Fibroblast of villous mesenchyme (primary cell): ENCODE measurements at places on chromosomes 7 and 10.

- no peak for DNase-seq
Measured at GRCh38 chr10:75451831-75452230, 20.4 kb downstream of the LRMDA start.

GRCh38 chr10:129777687-129778086, 186.4 kb downstream of the EBF3 start:
- DNase-seq, result no peak

DNA sequence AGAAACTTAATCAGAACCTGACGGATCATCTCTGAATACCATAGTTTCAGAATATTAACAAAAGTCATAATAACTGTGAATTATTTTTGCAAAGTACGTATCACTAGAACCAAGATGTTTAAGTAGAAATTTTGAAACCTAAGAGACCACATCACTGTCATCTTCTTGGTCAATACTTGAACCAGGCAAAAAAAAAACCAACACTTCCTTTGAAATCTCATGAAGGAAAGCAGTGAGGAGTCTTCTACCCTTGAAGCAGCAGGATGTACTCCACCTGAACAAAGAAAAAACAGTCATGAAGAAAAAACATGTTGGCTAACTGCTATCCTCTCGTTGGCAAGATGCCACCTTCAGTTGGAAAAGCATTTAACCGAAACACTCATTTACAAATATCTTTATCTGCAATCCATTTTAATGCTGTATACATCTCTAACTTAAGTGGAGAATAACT, 82.4 kb downstream of the SRPK2 start:
- no peak for DNase-seq

DNA sequence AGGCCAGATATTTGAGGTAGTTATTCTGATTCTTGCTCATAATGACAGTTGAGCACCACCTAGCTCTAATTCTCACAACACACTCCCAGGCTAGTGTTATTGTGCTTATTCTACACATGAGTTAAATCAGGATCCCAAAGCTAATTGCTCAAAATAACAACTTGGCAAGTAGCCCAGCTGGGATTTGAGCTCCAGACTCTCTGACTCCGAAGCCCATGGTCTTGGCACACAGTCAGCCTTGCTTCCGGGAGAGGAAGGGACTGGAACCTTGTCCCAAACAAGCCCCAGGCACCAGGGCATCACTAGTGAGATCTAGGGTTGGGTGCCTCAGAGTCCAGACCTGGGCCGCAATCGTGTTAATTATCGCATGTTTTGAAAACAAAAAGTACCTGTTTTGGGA, 101.4 kb downstream of the GPAM start:
- peak; percentile 90 for DNase-seq

GRCh38 chr10:115861864-115862263, 411.1 kb downstream of the GFRA1 start:
- peak; percentile 17 for DNase-seq

DNA sequence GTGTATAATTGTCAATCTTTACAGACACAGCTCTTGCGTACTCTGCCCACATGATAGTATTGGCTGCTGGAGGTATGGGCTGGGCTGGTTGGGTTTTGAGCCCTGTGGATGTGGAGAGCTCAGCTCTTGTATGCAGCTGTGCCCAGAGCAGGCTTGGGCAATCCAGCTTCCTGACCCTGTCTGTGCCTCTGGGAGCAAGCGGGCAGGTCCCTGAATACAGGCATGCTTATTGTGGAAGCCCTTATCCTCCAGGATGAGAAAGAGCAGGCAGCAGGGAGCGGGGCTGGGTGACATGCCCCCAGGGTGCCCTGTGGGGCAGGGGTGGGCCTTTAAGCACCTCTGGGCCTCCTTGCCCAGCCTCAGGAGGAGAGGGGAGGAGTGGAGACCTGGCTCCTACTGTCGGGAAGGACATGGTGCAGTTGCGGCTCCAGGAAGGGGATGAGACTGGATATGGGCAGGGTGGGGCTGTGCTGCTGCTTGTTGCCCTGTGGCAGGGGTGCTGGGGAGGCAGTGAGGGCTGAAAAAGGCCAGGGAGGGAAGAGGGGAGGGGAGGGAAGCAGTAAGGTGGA, 32.7 kb upstream of the SH2D4B start:
- no peak for DNase-seq

DNA sequence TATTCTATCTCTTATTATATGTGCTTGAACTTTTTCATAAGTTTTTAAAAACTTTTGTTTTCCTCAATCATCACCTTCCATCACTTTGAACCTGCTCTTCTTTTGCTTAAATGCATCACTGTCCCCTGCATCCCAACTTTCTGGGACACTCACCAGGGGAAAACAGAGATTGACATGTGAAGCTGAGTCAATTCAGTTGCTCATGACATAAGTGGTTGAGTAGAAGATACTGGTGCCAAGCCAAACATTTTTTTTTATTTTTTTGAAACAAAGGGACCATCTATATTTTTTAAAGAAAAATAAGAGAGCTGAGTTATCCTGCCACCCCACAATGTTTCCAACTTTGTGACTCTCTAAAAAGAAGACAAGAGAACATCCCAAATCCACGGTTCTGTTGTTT, 61.8 kb upstream of the AHR start:
- DNase-seq, result no peak

- DNase-seq, result no peak
Measured at GRCh38 chr7:15041226-15041625, 138.7 kb upstream of the DGKB start.

DNA sequence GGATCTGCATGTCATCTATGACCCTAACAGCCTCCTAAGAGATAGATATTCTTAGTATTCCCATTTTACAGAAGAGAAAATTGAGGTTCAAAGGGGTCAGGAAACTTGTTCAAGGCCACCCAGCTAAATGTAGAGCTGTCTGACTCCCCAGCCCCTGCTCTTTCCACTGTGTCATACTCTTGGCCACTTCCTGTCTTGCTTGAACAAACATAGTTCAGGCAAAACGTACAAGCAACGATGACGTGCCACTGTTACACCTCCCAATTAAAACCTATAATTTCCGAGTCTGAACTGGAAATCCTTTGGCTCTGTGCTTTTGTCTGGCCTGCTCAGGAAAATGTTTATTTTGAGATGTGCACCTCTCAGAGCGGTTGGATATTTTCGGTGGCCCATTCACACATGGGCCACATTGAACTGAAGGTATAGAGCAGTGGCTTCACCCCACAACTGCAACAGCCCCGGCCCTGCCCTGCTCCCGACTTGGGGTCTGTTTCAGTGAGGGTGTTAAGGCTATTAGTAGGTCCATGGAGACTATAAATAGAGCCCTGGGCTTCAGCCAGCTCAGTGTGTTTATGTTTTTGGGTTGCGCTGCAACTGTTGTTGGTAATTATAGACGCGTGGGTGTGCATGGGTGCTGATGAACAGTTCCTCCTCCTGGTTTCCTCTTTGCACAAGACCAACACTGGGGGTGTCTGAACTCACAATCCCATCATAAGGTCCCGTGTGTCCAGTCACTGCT, 172.3 kb upstream of the ADO start:
- DNase-seq, result peak; percentile 27

DNA sequence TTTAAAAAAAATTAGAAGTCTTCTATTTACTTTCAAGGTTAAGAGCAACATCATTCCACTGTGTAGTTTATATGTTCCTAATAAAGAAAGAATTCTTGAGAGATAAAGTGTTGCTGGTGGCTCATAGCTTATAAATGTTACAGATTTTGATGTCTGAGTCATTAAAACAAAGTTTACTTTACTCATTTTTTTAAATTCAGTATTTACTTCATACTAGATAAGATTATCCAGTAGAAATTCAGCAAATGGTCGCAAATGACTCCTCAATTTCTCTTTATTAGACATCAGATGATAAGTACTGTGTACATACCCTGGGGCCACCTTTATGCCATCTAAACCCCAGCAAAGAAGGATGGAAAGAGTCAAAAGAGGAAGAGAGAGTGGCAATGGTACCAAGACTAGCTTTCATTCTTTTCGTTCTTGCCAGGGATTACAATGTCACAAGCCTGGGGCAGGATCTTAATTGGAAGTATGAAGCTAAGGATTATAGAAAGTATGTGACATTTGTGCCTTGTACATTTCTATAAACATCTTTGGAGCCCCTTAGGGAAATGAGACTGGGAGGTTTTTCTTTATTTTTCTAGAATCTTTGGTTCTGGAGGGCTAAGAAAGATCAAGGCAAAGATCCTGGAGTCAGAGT, 206.1 kb downstream of the CHRM2 start:
- peak; percentile 82 for DNase-seq

- no peak for DNase-seq
Measured at GRCh38 chr7:137900137-137900536, 53.4 kb upstream of the DGKI start.

DNA sequence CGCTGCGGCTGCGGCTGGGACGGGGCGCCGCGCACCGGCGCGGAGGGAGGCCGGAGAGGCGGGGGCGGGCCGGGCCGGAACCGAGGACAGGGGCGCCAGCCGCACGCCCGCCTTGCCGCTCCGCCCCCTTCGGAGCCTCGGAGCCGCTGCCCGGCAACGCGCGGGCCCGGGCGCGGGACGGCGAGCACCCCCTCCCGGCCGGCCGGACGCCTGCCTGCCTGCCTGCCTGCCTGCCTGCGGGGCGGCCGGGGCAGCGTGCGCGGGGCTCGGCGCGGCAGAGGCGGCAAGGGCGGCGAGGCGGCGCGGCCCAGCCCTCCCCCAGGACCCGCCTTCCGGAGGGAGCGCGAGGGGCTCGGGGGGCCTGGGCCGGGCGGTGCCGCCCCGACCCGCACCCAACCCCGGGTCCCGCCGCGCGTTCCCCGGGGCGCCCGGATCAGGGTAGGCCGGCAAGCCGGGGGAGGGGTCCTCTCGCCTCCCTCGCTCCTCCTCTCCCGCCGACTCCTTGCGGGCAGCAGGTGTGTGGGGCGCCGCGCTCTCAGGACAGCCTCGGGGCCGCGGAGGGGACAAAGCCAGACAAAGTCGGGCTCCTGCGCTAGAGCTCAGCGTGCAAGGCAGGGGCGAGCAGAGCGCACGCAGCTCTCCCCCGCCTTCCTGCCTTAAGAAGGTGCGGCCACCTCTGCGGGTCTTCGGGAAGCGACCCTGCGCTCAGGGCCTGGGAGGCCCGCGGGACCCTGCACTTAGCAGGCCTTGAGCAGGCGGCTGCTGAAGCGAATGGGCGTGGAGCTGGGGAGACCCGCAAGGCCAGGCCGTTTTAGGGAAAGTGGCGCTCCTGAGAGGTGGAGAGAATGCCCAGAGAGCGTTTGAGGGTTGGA, at the start of gene KIAA1549:
TSS of gene KIAA1549 (minus strand) at position 58 of the 872 bp plus-strand sequence. CDS start 120 bp downstream, outside the sequence.
- DNase-seq, result peak; percentile 59

- DNase-seq, result peak; percentile 72
Measured at GRCh38 chr10:878333-878759, 53.2 kb downstream of the LARP4B start.

DNA sequence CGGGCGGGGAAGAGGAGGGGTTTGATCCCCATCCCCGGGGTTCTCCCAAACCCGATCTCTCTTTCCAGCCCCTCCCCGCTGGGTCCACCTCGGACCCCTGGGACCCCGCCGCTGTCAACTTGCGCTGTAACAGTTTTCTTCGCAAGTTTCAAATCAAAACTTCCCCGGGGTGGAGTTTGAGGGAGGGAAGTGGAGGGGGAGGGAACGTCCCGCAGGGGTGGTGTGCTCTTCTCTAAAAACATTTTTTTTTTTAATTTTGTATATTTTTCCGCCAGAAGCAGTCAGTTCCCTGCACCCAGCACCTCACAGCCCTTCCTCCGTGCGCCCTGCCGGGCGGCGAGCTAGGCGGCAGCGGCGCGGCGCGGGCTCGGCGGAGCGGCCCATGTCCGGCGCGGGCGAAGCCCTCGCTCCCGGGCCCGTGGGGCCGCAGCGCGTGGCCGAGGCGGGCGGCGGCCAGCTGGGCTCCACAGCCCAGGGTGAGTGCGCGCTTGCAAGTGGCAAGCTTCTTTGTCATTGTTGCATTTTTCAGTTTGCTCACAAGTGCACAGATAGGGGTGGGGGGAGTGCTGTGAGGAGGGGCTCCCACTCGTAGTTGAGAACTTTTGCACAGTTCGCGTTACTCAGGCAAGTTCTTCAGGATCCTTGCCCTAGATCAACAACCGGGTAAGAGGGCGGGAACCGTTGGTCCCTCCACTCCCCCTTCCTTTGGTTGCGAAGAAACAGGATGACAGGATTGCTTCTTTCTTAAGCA, 933 bp downstream of the MDFIC start:
- DNase-seq, result peak; percentile 78

DNA sequence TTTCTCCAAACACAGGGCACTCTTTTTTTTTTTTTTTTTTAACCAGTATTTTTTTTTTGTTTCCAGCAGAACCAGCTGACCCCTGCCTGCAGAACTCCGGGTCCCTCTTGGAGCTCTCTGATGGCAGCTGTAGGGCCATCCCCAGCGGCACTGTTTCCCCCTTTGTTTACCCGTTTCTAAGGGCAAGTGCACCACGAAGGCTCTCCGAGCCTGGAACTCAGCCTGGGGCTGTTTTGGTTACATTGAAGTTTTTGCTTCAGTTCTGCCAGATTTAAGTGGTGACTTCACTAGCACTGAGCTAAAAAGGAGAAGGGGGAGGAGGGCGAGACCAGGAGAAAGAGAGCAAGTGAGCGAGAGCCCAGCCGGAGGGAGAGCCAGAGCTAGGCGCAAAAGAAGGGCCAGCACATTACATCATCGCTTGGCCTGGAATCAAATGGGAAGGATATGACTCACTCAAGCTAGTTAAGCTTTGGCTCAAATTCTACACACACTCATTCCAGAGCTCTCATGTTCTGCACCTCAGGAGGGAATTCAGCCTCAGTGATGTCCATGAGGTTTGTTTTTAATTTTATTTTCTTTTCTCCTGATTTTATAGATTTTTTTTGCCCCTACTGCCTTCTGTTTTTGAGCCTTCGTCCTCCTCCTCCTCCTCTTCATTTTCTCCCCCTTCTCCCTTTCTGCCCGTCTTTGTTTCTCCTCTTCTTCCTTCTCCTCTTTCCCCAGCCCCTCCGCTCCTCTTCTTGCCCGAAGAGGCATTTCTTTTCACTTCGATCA, 272.3 kb downstream of the TRIL start:
- DNase-seq, result peak; percentile 97
